ENCODE measurements at places on chromosomes 2 and 18.

DNA sequence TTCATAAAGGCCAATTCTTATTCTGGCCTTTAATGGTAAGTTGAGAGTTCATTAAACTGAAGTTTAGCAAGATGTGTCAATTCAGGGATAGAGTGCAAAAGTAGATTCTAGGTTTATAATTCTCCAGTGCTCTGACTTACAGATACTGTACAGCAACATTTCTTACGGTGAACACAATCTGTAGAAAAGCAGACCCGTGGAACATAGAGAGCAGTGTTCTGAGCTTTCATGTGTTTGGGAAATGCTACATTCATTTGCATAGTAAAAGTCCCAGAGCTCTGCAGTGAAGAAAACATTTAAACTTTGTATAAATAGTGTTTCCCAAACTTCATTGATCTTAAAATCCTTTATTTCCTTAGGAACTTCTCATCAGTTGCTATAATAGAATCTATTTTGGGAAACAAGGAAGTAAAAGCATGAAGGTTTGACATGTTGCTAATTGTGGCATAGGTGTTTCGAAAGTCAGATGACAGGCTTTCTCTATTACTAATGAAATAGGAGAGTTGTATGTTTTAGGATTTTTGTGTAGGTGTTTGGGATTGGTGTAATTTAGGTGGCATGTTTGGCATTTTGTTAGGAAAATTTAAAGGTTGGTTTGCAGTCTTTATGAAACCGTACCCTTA is 138.2 kb downstream of the ASXL3 start:
- no peak for DNase-seq

DNA sequence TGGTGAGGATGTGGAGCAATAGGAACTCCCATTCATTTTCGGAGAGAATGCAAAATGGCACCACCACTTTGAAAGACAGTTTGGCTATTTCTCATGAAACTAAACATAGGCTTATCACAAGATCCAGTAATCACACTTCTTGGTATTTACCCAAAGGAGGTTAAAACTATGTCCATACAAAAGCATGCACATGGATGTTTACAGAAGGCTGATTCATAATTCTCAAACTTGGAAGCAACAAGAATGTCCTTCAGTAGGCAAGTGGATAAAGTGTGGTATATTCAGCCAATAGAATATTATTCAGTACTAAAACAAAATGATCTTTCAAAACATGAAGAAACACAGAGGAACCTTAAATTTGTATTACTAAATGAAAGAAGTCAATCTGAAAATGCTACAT is 440.6 kb downstream of the FBXO15 start:
- DNase-seq = no peak

DNA sequence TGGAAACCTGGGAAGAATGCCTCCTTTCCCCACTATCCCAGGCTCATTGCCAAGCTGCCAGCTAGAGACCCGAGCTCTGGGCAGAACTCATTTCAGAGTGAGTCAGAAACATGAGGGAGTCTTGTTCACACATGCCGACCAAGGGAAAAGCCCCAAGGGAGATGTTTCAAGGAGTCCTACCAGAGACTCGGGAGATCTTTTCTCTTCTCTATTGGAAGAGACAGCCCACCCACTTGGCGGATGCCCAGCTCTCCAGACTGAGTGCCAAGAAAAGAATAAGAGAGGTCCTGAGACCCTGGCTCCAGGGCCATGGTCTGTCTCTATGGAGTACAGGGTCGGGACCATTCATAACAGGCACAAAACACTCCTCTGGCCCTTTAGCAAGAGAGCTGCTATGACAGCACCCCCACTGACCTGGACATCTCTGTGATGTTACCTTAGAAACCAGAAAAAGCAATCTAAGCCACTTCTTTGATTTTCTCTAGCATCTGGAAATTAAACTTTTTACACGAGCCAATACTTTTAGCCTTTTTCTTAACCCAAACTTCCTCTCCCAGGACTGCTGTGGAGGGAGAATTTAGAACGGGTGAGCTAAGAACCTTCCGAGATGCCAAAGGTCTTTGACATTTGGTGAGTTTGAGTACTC is 18.5 kb upstream of the IGFBP5 start:
- DNase-seq = no peak

DNA sequence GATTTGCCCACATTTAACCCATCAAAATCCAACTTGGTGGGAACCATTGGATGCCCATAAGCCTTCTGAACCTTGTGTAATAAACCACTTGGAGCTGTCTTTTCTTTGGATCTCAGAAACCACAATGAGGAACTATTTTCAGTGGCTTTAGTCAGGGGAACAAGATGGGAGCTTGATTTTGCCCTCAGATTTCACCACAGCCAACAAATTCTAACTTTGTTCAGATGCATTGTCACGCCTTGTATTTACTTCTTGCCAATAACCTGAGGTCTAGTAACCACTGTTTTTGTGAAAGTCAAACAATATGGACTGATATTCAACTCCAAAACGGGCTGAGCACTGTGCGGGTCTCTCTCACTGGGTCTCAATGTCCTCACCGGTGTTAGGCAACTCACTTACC is 508.2 kb downstream of the TNS1 start:
- no peak for DNase-seq

- DNase-seq = no peak
These were observed 35.8 kb upstream of the METTL21A start for GRCh38 chr2:207660994-207661393.

- DNase-seq = no peak
These were observed 435.9 kb downstream of the TSN start for GRCh38 chr2:122191331-122191730.

- DNase-seq = no peak
These were observed 27.8 kb upstream of the CREB1 start for GRCh38 chr2:207501802-207502576.

DNA sequence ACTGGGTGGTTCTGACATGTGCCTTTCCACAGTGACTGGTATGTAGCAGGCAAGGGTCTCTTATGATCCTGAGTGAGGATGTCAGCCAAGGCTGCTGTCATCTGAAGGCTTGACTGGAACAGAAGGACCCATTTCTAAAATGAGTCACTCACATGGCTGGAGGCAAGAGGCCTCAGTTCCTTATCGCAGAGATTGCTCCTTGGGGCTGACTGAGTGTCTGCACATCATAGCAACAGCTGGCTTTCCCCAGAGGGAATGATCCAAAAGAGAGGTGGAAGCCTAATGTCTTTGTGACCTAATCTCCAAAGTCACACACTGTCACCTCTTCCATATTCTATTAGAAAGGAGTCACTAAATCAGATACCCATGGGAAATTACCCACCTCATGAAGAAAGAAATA is 114.0 kb downstream of the NEDD4L start:
- no peak for DNase-seq

- no peak for DNase-seq
These were observed 18.8 kb downstream of the GALR1 start for GRCh38 chr18:77268456-77268855.

DNA sequence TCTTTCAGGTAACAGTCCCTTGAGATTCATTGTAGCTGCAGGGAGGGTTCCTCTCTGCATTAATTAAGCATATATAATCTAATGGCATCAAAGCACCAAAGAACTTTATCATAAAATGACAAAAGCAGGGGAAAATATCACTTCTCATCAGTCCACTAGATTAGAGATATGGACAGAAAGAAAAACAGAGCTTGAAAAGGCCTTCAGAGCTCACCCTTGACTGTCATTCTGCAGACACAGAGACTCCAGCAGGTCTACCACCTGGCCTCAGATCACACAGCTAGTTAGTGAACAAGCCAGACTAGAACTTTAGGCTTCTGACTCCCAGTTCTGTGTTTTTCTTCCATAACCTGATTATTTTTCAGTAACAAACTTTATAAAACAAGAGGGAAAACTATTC is 88.5 kb downstream of the FIGN start:
- DNase-seq = no peak
